ENCODE measurements at places on chromosomes 2 and 18.
A peak's percentile ranks its signal among the peaks of the same experiment; 100 is the strongest.

DNA sequence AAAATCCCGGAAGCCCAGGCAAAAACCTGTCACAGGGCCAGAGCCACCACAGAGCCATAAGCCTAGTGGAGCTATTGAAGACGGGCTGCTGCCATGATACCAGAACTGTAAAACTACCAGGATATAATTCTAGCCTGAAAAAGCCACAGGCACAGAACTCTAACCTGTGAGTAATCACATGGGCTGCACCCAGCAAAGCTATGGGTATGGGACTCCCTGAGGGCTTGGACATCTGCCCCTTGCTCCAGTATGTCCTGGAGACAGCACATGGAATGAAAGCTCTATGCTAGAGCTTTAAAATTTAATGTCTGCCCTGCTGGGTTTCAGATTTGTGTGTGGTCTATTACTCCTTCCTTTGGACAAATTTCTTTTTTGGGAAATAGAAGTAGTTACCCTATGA lies 2183.6 kb upstream of the CELF4 start:
- no peak for DNase-seq

DNA sequence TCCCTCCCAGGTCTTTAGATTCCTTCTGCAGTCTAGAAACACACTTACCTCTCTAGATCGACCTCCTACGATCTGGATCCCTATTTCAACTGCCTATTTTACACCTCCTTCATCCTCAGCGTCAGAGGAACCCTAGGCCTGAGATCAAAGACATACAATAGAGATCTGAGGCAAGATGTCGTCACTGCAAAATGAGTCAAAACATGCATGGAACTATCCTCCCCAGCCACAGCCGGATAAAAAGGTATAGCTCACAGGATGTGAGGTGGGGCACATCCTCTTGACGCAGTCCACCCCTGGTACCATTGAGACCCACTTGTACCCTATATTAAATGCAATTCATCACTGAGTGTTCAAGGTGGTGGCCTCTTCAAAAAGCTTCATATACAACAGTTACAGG lies 63.7 kb upstream of the DNAJC10 start:
- no peak for DNase-seq

GRCh38 chr2:6352247-6352646 lies 513.5 kb downstream of the CMPK2 start:
- no peak for DNase-seq

DNA sequence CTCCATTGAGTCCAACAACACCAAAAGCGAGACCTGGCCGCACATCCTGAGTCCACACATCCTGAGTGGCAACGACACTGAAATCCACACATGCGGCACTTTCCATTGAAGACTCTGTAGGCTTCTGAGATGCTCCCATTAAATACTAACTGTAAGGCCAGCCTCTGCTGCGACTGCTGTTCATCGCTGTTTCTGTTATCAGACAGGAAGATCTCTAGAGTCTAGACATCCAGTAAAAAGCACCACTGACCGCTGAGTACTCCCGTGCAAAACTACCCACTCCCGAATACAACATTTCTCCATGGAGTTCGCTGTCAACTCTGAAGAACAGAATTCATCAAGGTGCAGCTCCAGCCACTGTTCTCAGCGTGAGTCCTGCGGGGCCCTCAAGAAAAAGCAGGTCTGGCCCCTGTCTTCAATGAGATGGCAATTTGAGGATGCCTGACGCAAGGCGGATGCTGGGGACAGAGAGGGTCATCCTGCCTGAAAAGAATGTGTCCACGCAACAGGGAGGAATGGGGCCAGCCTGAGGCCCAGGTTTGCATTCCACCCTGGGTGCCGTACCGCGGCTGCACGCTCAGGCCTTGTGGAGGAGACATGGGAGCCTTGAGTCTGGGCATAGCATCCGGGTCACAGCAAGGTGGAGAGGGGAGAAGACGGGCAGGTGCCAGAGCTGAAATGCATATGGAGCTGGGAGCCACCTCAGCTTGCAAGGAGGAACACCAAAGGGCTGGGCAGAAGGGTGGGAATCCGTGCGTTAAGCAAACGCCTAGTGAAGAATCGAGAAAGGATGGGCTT lies 61.9 kb downstream of the ZNF516 start:
- DNase-seq, result no peak

- DNase-seq, result no peak
Observed at GRCh38 chr2:226354434-226354833, 445.2 kb downstream of the IRS1 start.

- DNase-seq, result no peak
Observed at GRCh38 chr2:229852565-229852964, 69.2 kb downstream of the TRIP12 start.

GRCh38 chr2:235146206-235146605 lies 194.4 kb downstream of the SH3BP4 start:
- no peak for DNase-seq

DNA sequence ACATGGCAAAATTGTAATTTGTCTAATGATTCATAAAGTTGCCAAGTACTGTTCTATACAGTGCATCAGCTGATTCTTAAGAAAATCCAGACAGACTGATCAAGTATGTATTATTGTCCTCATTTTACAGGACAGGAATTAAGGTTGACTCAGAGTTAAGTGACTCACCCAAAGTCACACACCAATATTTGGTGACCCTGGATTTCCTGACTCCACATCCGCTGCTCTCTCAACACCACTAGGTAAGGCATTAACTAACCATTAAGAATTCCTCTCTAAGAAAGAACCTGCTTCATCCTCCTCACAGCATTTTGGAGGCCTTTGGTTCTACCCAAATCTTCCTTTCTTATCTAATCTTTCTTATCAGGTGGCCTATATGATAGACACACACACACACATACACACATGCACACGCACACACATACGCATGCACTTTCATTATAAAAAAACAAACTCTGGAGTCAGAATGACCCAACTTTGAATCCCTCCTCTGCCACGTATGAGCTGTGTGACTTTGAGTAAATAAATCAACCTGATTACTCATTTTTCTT lies 150.8 kb downstream of the ANKRD44 start:
- no peak for DNase-seq

DNA sequence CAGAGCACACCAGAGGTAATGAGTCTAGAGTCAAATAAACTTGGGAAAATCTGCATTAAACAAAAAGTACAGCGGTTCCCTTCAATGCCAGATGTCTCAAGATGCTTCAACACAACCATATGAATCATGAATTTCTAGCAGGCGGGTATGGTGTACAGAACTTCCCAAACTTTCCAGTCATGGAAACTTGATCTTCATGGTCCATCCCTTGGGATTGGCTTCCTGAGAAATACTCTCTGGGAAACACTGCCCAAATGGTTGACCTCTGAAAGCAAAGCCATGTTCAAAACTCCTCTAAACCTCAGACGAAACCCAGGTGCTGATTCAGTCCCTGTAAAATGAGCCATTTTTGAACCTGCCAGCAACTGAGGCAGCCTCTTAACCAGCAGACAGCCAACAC lies 16.4 kb upstream of the TMEM247 start:
- DNase-seq, result no peak

- DNase-seq, result no peak
Observed at GRCh38 chr2:236870370-236870769, 215.3 kb upstream of the COPS8 start.

DNA sequence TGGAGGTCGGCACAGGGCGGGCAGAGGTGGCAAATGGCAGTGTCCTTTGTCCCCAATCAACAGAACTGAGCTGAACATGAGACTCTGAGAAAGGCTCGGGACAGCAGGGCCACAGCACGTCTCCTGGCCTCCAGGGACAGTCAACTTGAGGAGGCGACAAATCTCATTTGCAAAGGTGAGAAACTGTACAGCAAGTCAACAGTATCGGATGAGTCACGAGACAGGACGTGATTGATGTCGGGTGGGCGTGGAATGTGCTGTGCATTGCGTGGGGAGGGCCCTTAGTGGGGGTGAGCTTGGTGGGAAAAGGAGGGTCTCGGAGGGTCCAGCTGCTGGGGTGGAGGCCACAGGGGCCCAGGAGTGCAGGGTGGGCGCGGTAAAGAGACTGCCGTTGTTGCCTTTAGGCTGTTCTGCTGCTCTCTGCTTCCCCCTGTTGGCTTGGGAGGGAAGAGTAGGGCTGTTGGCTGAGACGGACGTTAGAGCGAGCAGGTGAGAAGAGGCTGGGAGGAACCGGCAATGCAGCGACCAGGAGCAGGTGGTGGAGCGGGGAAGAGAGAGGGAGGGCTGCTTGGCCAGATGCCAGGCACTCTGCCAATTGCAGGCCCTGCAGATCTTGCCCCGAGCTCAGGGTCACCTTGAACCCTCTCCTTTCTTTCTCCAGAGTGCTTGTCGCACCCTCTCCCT lies 164.3 kb downstream of the BCL2 start:
- DNase-seq, result peak; percentile 63

DNA sequence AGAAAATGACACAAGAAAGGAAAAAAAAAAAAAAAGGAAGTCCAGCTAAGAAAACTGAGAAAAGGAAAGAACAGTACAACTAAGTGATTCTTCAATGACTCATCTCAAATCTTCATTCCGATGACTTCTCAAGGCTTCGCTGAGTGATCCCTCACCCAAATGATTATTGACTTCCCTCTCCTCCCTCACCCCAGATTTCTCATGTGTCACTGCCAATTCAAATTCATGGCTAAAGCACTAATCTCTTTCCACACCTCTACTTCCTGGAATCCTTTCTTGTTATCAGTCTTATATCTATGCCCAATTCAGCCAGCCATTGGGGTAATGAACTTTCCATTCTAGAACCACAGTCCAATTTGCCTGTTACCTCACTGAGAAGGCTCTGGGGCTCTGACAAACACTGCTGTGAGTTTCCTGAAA lies 7.2 kb upstream of the ABCB11 start:
- no peak for DNase-seq

DNA sequence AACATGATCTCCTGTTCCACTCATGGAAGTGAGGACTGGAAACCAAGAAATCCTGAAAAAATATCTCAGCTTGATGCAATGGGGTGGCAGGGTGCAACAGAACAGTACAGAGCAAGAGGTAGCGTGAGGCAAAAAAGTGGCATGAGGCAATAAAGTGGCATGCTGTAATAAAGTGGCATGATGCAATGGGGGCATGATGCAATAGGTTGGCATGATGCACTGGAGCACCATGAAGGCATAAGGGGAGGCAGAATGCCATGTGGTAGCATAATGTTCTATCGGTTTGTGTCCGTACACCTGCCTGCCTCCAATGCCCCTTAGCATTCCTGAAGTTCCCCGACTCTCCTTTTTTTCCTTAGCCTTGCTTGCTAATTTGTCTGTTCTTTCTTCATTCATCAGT lies 648.4 kb downstream of the TMEM182 start:
- DNase-seq, result no peak

GRCh38 chr18:4871197-4871596 lies 325.9 kb downstream of the AKAIN1 start:
- no peak for DNase-seq

DNA sequence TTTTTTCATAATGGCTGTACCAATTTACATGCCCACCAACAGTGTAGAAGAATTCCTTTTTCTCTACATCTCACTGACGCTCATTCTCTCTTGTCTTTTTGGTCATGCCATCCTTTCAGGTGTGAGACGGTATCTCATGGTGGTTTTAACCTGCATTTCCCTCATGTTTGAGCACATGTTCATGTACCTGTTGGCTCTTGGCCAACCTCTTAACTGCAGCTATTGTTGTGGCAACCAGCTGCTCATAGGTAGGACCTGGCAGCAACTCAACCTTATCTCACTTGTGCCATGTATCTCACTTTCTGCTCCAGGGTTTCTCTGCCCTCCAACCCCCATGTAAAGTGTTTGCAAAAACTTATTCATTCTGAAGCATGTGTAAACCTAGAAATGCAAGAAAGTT lies 167.5 kb downstream of the UPP2 start:
- DNase-seq, result no peak

Data from left renal pelvis (tissue), 4 donors.